Frontal cortex (tissue), 4 donors: ENCODE measurements at places on chromosomes 3 and 15. TPM values are rescaled to one million over a fixed set of nuclear protein-coding genes. Genes with fewer than 3 reads are reported as not detected.

Gene CTXN2
- total RNA-seq: 0.82 TPM

DNA sequence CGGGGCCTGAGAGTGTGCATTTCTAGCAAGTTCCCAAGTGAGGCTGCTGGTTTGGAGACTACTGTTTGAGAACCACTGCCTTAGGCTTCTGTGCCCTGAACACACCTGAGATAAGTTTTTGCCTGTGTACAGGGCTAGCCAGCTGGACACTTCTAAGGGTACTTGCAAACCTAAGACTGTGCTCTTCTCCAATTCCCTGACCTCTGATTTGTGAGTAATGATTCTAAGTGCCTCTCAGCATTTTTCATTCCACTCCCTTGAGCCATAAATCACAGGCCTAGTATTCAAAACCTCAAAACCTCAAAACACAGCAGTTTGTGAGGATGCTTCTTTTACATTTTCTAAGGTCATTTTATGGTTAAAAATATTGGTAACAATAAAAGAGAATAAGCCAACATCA, 148.4 kb downstream of the CHST2 start:
- no peak for DNase-seq

- DNase-seq: no peak
Observed at GRCh38 chr3:43696441-43696840, 5.7 kb downstream of the ABHD5 start.

GRCh38 chr3:133540896-133541674, 32.4 kb upstream of the CDV3 start:
- no peak for DNase-seq

- DNase-seq: no peak
Observed at GRCh38 chr3:16789344-16790120, 95.2 kb upstream of the PLCL2 start.
